Chondrocyte (in vitro differentiated cells): ENCODE measurements at places on chromosomes 7 and 10. TPM values are rescaled to one million over a fixed set of nuclear protein-coding genes. Genes with fewer than 3 reads are reported as not detected.
A peak's percentile ranks its signal among the peaks of the same experiment; 100 is the strongest.

DNA sequence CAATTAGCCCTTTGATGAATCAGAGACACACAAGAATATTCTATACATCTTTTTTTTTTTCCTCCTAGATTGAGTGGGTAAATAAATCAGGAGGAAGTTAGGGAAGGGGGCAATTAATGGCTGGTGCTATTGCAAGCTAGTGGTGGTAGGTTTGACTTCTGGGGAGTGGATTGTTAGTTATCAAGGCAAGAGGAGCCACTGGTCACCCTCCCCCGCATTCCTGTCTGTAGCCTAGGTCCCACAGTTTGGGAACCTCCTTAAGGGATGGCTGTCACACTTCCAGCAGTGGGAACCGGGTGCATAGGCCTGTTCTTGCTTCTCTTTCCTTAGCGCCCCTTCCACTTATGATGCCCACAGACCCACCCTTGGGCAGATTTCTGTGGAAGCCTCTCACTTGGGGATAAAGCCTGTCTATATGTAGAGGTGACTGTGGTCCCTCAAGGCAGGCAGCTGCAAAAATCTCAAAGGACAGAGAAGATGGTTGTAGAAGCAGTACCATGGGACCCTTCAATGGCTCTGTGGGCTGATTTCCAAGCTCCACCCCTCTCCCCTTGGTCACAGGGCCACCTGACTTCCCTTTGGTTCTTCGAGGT lies 2.3 kb upstream of the ADCK2 start:
- H3K27ac ChIP-seq = no peak overlapping the region
- H3K4me1 ChIP-seq = peaks cover 43% of the 10 kb centered on the region
- H3K27me3 ChIP-seq = no peaks in the 10 kb centered on the region
- DNase-seq = peak; percentile 21
- H3K36me3 ChIP-seq = no peaks in the 10 kb centered on the region
- H3K4me3 ChIP-seq = no peak overlapping the region

DNA sequence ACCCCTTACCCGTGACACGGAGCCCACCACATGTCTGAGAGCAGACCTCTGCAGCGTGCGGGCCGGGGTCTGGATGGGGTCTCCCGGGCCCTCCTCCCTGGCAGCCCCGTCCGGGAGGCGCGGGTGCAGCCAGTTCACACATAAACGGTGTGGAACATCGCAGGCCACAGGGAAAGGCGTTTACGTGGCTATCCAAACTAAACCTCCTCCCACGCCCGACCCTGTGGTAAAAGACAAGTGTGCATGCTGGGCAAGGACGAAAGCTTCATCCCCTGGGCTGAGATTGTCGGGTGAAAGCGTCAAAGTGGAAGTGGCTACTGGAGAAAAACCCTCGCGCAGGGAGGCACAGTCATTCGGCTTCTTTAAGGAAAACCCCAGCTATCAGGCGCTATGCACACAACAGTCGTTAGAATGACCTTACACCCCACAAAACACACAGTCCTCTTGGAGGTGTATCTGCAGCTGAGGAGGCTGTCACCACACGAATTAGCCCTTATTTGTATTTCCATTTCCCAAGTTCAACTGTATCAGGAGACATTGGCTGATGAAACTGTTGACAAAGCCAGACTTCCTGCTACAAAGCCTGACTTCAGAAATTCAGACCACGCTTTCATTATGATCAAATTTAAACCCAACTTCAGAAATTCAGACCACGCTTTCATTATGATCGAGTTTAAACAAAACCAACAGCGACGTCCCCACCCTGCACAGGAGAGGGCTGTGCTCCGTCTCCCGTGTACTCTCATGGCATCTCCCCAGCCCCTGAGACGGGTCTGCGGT lies 15.3 kb downstream of the GPER1 start:
- no peak overlapping the region for H3K4me3 ChIP-seq
- no peaks in the 10 kb centered on the region for H3K27me3 ChIP-seq
- peak overlapping the region; percentile 49 for H3K27ac ChIP-seq
- DNase-seq = peak; percentile 43
- H3K36me3 ChIP-seq = no peaks in the 10 kb centered on the region
- peaks cover 35% of the 10 kb centered on the region for H3K4me1 ChIP-seq

DNA sequence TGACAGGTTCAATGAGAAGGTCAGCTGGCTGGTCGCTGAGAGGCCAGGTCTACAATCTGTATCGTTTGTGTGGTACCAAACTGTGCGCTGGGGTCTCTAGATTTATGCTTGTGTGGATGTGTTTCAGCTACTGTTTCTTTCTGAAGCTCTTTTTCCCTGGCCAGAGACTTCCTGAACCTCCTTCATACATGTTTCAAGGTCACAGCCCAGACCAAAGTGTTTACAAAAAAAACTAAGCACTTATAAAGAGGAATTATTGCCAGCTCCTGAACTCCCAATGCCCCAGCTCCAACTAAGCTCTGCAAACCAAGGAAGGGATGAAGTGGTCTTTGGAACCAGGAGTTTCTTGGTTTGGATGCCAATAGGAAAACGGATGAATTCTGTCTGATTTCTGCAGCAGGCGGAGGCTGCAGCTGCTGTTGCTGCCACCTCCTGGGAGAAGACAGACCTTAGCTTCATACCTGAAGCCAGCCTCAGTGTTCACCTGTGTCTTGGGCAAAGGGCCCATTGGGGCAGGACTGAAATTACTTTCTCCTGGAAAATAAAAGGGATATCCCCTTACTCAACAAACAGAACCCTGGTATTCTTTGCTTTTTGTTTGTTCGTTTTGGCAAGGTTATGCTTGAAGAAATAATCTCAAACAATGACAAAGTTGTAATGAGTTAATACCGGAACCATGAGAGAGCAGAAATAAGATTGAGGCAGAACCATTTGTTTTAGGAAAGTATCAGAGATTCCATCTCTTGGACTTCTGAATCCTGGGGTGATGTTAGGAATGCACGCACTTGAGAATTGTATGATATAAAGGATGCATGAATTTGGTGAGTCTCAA lies 24.6 kb upstream of the MKLN1 start:
- no peak overlapping the region for H3K4me3 ChIP-seq
- peaks cover 7% of the 10 kb centered on the region for H3K36me3 ChIP-seq
- H3K4me1 ChIP-seq = peaks cover 17% of the 10 kb centered on the region

- H3K27ac ChIP-seq = no peak overlapping the region
- no peak for DNase-seq
- peaks cover 3% of the 10 kb centered on the region for H3K27me3 ChIP-seq
These were observed 99.9 kb downstream of the TRIL start for GRCh38 chr7:28858206-28858605.

DNA sequence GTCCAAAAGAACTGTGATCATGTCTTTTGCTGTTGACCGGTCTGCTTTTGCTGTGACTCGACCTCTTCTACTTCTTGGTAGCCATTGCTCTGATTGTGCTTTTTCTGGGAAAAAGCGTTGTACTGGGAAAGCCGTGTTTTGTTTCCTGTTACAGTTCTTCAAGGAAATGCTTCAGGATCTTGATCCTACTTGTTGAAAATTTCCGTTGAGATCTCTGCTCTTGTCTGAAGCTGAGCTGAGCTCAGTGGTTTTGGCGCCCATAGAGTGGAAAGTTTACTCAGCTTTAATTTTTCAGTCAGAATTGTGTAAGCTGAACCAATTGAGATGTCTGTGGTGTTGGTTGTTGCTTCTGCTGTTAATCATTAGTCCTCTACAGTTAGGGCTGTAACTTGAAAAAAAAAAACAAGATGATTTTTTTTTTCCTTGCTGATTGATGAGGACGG lies 302.2 kb downstream of the CCDC3 start:
- no peak for DNase-seq
- H3K27ac ChIP-seq = peak overlapping the region; percentile 91
- peaks cover 66% of the 10 kb centered on the region for H3K4me1 ChIP-seq
- no peak overlapping the region for H3K4me3 ChIP-seq
- H3K36me3 ChIP-seq = no peaks in the 10 kb centered on the region
- no peaks in the 10 kb centered on the region for H3K27me3 ChIP-seq

The STAMBPL1 gene
- 1.6 to 2.7 TPM (median 2.1 TPM) in 3 replicates for total RNA-seq

The EEF1AKMT2 gene
- total RNA-seq = 15.7 to 18.3 TPM (median 16.7 TPM) in 3 replicates

The PAX4 gene
- total RNA-seq = not detected in 3 replicates

The UCMA gene
- not detected in 3 replicates for total RNA-seq
